CD8-positive, alpha-beta memory T cell (primary cell): ENCODE measurements at places on chromosomes 1 and 21.

GRCh38 chr1:173530795-173531693 lies 53.9 kb downstream of the PRDX6 start:
- DNase-seq, result no peak

DNA sequence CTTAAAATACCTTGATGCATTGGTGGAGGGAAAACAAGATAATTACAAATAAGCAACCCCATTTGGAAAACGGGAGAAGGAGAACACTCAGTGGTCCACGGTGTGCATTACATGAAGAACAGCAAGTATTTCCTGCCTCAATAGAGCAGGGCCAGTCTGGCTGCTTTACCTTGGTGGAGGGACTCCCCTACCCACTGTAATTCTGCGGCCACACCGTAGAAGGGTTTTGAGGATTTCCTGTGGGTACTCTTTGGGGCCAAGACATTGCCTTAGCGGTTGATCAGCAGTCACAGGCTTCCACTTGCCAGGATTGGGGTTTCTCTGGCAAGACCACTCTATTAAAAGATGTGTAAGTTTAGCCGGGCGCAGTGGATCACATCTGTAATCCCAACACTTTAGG lies 16.3 kb upstream of the TMEM54 start:
- no peak for DNase-seq

- no peak for DNase-seq
Measured at GRCh38 chr1:156065212-156065611, 4.3 kb downstream of the RAB25 start.

- DNase-seq, result no peak
Measured at GRCh38 chr21:40680311-40680710, 166.6 kb downstream of the DSCAM start.

DNA sequence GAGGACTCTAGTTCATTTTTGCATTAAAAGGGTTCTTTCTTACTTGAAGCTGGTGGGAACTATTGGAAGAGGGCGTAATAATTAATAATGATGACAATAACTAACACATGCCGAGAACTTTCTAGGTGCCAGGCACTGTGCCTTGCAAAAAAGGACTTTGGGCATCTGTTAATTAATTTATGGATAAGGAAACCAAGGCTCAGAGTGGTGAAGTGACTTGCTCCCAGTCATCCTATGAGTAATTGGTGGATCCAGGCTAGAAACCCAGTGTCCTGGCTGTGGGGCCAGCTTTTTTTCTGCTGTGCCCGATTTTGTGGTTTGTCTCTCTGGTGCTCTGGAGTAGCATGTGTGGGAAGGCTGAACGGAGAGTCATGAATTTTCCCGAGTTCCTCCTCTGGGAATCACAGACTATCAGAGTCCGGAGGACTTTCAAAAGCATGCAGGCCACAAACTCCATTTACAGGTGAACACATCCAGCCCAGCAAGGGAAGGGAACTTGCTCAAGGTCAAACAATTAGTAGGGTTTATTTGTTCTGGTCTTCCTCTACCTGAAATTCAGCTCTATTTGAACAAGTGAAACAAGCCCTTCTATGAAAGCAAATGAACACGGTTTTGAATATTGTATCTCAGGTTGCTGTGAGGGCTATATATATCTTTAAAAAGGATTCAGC lies 23.4 kb downstream of the ROR1 start:
- no peak for DNase-seq

- no peak for DNase-seq
Measured at GRCh38 chr1:13801232-13801631, 101.2 kb downstream of the PRDM2 start.

- no peak for DNase-seq
Measured at GRCh38 chr1:11880181-11880575, 21.4 kb upstream of the NPPB start.

- DNase-seq, result no peak
Measured at GRCh38 chr1:74772945-74773344, 40.0 kb downstream of the TYW3 start.

DNA sequence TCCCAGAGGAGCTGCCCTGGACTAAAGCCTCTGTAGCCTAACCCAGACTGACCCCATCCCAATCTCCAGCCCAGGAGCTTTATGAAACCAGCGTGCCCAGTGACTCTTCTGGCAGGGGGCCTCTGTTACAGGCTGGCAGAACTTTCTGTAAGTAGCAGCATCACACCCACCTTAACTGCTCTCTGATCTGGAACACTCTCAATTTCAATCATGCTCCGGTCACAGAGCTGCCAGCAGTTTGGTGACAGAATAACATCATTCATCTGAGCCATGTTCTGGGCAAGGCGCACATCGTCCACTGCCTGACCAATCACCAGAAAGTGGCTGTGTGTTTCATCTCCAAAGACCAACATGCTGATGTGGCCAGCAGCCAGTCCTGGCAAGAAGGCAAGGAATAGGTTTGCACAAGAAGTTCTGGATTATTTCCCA lies 14.7 kb downstream of the ADCY10 start:
- no peak for DNase-seq

DNA sequence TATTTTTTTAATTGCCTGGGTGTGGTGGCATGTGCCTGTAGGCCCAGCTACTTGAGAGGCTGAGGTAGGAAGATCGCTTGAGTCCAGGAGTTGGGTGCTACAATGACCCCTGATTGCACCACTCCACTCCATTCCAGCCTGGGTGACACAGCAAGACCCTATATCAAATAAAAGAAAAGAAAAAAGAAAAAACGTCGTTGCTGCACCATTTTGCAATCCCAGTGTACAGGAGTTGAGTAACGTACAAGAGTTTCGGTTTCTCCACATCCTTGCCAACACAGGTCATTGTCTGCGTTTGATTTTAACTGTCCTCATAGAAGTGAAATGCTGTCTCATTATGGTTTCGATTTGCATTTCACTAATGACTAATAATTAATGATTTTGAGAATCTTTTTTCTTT lies 7.9 kb downstream of the ZNF684 start:
- DNase-seq, result no peak
